ENCODE measurements at places on chromosomes 11 and 22.

GRCh38 chr11:77510851-77511250 lies 37.0 kb upstream of the PAK1 start:
- no peak for DNase-seq

- DNase-seq: peak; percentile 32
These were observed 251.5 kb upstream of the ISX start for GRCh38 chr22:34814260-34815025.

DNA sequence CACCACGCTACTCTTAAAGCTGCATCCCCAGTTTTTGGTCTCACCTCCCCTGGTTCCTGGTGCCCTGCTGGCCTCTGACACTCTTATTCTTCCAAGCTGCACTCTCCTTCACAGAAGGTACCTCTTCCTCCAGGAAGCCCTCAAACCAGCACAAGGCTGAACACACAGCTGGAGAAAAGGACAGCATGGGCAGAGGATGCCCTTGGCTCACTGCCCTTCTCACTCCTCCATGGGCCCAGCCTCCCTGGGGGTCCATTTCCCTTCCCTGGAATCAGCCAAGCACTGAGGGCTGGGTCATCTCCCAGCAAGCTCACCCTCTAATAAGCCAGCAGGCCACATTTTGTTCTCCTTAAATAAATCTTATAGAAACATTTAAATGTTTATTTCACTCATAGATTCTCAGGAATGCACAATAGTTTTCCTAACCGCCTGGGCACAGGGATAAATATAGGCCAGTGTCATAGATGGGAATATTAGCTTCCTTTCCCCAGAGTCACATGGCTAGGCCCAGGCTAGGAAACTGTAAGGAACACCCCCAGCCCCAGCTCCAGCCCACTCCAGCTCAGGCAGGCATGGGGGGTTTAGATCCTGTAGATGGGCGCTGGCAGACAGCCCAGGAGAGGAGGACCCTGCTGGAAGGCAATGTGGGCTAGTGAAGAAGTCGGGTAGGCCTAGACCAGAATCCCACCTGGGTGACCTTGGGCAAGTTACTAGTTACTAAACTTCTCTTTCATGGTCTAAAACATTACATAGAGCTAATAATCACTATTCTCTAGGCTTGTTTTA lies 51.5 kb downstream of the IRAG1 start:
- no peak for DNase-seq

DNA sequence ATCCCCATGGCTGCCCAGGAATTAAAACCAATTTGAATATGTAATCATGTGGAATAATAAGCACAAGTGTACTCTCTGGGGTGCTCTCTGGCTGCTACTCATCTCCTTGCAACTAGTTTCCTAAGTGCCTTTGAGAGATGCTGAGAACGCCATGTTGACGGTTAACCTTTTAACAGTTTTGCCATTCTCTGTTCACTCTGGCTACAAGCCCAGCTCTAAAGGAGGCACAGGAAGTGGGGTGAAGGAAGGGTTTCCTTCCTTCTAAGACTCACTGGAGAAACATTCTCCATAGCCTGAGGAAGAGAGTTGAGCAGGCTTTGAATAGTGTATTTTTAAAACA lies 122.0 kb upstream of the ZC3H12C start:
- peak; percentile 49 for DNase-seq

GRCh38 chr22:19213442-19214077 lies 35.0 kb upstream of the SLC25A1 start:
- DNase-seq: no peak

DNA sequence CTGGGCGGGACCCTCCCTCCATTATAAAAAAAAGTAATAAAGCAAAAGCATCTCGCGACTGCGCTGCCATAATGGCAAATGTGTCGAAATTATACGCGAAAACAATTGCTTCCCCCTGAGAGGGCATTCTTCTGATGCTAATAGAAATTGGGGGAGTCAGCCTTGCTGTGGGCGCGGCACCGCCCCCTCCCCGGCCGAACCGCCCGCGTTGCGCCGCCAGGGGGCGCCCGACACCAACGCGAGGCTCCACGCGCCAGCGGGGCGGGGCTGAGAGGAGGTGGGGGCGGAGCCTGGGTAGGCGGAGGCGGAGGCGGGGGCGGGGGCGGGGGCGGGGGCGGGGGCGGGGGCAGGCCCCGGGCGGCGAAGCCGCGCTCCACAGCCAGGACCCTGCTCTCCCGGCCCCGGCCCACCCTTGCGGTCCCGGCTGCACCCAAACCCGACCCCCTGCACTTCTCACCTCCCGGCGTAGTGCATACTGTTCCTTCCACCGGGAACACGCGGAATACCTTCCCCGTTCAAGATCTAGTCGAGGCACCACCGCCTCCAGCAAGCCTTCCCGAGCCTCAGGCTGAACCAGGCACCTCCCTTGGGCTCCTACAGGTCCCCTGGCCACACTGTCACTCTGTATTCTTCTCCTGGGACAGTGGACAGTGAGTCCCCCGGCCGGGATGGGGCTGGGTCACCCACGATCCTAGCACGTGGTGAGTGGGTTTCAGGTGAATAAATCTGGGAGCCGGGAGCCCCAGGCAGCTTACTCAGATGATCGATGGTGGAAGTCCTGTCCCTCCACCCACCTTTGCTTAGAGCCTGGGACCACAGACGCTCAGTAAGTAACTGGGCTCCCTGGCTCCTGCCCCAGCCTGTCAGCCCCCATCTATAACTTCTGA lies 15.5 kb upstream of the UPK3A start:
- peak; percentile 94 for DNase-seq

DNA sequence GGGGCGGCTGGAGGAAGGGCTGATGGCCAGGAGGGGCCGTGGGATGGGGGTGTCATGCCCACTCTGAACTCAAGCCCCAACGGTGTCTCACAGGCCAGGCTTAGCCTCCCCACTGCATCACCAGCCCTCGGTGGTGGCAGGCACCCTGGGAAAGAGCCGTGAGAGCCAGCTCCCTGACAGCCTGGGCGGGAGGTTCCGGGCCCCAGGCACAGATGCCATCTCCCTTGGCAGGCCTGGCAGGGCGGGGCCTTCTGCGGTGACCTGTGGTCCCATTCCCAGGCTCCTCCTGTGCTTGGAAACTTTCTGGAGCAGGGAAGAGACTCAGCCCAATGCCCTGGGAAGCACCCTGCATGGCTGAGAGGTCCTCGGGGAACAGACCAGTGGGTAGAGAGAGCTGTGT lies 4.8 kb downstream of the PHLDA2 start:
- no peak for DNase-seq

DNA sequence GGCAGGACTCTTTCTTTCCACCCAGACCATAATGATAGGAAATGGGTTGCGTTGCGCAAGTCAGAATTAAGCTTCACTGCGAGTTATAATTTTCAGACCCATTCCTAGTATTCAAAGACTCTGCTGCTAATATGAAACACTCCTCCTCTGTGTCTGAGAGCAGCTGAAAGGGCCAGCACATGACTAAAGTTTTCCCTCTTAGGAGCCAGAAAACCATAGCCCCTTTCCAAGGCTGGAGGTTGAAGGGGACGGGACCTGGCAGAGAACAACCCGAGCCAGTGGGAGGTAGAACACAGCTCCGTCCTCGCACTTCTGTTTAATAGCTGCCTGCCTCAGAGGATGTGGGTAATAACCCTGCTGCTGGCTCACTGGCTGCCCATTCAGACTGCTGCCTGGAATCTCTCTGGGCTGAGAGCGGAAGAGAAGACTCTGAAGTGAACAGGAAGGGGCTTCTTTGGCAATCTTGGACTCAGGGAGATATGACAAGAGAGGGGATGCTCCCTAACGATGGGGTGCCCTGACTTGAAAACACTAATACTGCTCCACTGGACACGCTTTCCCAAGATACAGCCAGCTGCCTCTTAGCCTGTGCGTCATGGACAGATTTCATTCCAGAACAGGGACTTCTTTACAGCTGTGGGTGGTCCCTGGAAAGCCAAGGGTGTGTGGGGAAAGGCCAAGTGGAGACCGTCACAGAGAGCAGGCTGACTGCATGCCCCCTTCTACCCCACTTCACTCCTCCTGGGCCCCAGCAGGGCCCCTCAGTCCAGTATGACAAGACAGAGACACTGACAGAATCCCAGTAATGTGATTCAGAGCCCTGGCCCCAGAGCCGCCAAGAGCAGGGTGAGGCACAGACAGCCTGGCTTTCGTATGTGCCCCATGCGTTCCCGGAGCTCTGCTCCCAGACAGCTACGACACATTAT lies 156.9 kb downstream of the FEZ1 start:
- peak; percentile 28 for DNase-seq

DNA sequence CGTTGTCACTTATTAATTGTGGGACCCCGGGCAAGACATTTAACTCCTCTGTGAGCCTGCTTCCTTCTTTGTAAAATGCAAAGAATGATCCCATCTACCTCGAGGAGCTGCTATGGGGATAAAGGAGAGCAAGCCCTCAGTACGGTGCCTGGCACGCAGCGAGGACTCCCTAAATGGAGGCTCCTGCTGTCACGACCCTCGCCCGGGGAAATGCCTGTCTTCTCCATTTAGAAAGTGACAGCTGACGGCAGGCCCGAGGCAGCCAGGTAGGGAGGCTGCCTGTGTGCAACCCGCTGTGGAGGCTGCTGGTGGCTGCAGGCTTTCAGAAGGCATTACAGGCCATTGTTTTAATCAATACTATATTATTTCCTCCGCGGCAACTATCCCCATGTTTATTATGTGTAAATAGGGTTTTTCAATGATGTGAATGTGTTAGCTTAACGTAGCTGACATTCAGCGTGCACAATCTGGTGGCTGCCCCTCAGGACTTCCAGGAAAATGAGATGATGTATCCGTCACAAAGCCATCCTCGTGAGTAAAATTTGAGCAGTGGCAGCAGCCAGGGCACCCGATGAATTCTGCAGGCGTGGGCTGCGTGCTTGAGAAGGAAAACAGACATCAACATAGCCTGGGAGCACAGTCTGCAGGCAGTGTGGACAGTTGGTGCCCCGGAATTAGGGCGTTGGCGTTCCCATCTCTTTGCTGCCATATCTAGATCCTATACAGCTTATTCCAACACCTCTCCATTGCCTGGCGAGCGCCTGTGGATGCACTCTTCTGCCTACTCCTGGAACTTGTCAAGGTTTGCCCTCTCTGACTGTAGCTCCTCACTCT lies 228.3 kb downstream of the ST3GAL4 start:
- no peak for DNase-seq

DNA sequence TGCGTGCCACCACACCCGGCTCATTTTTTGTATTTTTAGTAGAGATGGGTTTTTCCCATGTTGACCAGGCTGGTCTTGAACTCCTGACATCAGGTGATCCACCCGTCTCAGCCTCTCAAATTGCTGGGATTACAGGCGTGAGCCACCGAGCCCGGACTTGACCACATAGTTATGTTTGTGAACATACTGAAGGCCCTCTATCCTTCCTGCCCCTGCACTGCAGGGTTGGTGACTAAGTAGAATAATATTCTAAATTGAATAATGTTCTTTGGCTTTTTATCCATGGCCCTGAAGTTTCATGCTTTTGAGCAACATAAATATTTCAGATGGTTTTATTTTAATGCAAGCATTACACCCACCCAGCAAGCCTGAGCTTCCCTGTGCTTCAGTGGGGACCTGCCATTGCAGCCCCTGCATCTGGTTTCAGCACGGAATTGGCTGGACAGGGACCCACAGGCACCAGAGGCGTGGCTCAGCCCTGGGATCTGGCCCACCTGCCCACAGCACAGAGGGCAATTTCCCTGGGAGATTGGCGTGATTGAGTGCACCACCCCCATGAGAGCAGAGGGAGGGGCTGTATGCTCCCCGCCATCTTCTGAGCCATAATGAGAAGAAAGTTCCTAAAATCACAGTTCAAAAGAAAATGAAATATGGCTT lies 460.5 kb downstream of the BRD1 start:
- peak; percentile 28 for DNase-seq

DNA sequence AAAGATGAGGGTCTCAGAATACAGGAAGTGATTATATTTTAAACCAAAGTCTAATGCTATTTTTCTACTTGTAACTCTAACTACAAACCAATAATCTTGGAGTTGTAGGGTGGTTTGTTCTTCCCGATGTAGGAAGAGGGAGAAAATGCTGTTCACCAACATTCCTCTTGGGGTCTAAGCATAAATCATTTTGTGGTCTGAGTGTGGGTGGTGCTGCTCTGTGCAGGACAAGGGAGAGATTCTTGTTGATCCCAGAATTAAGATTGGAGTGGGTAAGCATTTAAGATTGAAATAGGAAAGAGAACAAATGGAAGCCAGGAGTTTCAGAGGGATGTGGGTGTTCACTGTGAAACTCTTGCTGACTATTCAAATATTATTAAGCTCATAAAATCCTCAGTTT lies 38.6 kb upstream of the MMP13 start:
- DNase-seq: peak; percentile 37

- no peak for DNase-seq
These were observed 20.6 kb downstream of the ELFN2 start for GRCh38 chr22:37406441-37407235.

- DNase-seq: peak; percentile 69
These were observed 47.9 kb downstream of the CHRDL2 start for GRCh38 chr11:74683279-74683871.

GRCh38 chr11:10973416-10973815 lies 115.6 kb upstream of the ZBED5 start:
- DNase-seq: no peak

GRCh38 chr11:3003396-3004231 lies 11.5 kb upstream of the NAP1L4 start:
- DNase-seq: no peak

GRCh38 chr11:99973993-99974392 lies 713.1 kb upstream of the ARHGAP42 start:
- DNase-seq: no peak

- peak; percentile 97 for DNase-seq
These were observed 4.6 kb upstream of the PAMR1 start for GRCh38 chr11:35529971-35530495.

- DNase-seq: no peak
These were observed 312.2 kb upstream of the MTNR1B start for GRCh38 chr11:92657226-92657625.

- DNase-seq: no peak
These were observed 25.0 kb downstream of the CYB5R2 start for GRCh38 chr11:7648264-7648663.

- DNase-seq: no peak
These were observed 20.7 kb upstream of the SCUBE2 start for GRCh38 chr11:9112075-9112474.

DNA sequence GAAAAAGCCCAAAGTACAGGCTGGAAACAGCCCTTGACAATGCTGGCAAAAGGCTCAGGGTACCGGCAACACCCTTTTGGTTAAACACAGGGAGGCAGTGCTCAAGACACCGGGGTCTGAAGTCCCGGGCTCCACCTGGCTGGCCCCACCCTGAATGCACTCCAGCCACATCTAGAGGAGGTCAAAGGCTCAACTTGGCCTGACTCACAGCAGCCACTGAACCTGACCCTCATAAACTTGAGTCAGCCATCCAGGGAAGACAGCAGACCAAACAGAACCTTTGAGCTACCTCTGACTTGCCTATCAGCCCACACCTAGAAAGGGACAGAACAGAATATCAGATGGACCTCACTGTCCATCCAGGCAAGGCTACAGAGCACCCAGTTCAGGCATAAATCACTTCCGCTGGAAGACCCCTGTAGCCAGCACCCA lies 3.8 kb downstream of the CFL1 start:
- no peak for DNase-seq
